NCI-H460 (cell line): ENCODE measurements at places on chromosomes 3 and 15.
A peak's percentile ranks its signal among the peaks of the same experiment; 100 is the strongest.

DNA sequence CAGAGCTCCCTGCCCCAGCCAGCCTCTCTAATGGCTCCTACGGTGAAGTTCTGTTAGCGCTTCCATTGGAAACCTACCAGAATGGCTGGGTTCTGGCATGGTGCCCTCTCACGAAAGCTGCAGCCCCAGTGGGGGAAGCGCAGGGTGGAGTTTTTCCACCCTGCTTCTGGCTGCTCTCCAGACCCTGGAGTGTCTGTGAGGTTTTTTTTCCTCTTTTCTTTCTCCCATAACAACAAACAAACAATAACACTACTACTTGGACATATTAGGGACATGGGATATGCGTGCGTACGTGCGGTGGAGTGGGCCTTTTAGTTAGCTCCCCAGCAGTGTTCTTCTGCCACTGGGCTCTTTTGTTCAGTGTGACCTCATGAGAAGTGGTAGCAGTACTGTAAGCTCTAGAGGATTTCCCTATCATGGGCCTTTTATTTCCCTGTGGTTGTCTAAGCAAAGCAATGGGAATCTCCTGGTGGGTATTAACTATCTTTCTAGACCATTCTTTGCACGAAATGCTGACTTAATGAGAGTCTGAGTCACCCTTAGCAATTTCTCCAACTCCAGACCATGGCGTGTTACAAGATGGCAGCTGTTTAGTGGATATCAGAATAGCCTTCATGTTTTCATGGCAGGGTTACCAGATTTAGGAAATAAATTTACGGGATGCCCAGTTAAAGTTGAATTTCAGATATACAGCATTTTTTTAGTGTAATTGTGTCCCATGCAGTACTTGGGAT lies 161.9 kb downstream of the FNDC3B start:
- no peak for DNase-seq

GRCh38 chr3:52121813-52122212 lies 32.4 kb downstream of the POC1A start:
- no peak for DNase-seq

DNA sequence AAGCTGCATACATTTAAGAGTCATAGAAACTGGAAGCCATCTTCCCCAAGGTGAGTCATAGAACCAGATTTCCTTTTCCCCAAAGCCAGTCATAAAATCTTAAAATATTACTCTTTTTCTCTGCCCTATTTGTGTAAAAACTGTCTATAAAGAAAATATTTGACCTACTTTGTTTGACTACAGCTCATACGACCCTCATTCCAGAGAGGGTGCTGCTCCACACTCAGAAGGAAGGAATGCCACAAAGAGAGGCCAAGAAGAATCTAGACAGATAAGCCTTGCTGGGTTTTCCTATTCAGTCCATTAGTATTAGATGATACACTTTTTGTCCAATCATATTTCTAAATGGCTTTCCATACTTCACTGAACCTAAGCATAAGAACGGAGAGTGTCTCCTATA lies 671.6 kb upstream of the SGO1 start:
- no peak for DNase-seq

DNA sequence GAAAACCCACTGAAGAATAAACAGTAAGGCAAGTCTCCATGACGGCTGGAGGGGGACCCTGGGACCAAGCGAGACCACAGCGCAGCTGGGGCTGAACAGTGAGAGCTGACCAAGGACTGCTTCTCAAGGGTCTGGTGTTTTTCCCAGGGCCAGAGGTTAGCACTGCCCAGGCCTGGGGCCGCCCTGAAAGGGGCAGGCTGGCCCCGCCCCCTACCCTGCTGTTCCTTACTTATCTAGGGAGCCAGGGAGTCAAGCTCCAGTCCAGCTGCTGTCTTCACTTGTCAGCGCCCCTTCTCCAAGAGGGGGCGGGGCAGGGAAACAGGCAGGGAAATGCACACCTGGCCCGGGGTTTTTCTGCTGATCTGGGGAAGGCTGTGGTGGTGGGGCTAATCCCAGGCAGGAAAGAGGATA lies 51.6 kb upstream of the HACD2 start:
- no peak for DNase-seq

DNA sequence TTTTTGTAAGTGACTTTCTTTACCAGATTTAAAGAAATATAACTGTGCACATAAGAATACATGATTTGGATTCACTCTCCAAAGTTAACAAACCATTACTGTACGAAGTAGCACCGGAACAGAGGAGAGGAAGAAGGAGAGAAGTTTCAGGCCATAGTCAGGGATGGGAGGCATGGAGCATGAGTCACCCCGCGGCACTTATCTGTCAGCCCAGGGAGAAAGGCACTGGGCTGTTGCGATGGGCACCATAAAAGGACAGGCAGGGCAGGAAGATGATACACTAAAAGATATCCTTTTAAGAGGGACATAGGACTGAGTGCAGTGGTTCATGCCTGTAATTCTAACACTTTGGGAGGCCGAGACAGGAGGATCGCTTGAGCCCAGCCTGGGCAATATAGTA lies 37.0 kb downstream of the TTC23 start:
- DNase-seq = peak; percentile 65

DNA sequence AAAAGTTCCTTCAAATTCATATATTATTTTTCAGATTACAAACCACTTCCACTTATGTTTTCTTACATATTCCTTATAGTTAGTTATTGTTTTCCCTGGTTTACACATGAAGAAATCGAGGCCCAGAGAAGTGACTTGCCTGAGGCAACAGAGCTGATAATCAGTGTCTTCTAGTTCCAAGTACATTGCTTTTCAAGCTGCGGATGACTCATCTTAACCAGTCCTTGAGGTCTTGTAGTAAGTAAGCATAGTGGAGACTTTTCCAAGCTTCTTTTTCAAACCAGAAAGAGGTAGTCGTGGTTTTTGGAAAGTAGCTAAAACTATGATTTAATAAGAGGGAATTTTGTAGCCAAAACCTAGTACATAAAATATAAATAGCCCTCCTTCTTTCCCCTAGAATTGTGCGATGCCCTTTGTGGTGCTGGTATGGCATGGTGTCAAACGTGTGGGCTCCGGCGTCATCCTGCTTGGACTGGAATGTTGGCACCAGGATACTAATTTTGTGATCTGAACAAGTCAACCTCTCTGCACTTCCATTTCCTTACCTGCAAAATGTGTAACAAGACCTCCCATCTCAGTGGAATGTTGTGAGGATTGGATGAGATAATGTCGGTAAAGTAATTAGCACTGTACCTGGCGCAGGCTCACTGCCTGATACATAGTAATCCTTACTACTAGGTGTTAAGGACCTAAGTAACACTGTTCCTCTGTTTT lies 19.0 kb upstream of the DLG1 start:
- peak; percentile 39 for DNase-seq

DNA sequence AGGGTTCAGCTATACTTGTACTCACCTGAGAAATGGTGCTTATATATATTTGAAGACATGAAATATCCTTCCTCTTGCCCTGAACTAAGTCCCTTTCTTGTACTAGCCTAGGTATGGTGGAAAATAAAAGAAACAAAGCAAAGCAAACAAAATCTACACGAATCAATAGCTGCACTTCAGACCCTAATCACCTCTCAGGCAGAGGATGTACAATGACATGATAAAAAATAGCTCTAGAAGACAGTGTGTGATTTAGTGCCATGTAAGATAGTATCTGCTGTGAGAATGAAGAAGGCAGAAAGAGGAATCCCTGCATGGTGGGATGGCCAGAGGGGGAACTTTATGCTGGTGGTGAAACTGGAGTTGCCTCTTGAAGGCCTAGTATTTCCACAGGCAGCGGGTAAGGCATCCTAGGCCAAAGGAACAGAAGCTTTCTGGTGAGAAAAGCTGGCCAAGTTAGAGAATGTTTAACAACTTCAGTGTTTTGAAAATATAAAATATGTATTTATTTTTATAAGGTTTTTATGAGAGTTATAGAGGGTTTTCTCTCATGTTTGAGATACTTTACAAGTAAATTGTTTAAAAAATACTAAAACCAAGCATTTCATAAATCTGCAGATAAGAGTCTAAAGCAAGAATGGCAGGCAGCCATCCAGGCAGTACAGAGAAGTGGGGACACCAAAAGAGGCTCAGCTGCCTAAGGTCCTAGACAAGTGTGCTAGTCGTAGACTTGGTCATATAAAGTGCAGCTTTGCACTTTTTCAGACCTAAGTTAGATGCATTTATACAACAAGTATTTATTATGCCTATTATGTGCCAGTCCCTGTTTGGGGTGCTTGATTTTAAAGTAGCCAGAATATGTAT lies 14.9 kb downstream of the LEKR1 start:
- no peak for DNase-seq

- DNase-seq = no peak
Measured at GRCh38 chr15:65146438-65146837, 12.8 kb upstream of the PDCD7 start.

DNA sequence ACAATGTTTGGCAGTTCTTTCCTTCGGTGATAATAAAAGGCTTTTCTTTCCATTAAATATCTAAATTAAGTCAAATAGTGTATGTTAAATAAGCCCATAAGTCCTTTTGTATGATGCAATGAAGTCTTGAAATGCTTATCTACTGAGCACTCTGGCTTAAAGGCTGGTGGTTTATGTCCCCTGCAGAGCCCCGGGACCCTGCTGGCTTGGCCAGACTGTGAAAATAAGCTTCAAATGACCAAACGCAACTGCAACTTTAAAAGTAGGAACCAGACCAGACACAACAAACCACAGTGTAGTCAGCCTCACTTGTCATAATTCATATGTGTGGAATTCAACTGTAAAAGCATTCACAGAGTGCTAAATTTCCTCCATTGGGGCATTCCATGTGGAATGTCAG lies 72.5 kb downstream of the FOXP1 start:
- DNase-seq = no peak

- no peak for DNase-seq
Measured at GRCh38 chr15:31259562-31260252, 66.9 kb upstream of the KLF13 start.

- DNase-seq = no peak
Measured at GRCh38 chr3:122004991-122005565, 17.0 kb downstream of the ILDR1 start.

- DNase-seq = no peak
Measured at GRCh38 chr3:175748087-175748730, 889.1 kb downstream of the NAALADL2 start.

DNA sequence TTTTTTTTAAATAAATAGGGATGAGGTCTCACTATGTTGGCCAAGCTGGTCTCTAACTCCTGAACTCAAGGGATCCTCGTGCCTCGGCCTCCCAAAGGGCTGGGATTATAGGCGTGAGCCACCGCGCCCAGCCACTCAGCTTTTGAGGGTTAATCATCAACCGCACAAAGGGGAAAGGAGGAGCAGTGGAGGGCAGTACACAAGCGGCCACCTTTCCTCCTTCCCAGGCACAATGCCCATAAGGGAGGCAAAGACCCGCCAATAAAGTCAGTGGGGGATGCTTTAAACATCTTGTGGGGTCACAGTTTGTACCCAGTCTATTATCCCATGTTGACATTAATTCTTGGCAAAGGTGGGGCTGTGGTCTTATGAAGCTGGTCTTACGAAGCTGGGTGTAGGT lies 32.4 kb downstream of the EHD4 start:
- DNase-seq = no peak

DNA sequence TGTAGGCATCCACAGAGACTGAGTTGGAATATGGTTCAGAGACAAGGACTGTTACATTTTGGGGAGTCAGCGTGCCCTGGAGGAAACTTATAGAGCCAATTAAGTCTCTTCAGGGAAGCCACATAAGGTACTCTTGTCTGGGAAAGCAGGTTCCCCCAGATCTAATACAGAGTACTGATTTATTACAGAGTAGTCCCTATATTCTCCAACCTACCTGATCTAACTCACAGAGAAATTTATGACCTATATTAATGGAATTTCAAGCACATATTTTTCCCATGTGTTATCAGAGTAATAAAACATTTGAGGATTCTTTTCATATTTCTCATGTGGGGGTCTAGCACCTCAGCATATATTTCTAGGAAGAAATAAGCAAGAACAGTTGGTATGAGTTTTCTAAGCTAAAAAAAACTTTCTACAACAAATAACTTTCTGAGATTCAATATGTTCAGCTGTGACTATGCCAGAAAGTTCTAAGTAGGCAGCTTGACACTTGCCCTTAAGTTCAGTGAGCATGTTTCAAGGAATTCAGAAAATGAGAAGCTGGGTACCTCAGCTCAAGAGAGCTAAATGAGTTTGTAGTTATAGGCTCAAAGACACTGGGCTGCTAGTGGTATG lies 75.3 kb upstream of the COL8A1 start:
- no peak for DNase-seq

DNA sequence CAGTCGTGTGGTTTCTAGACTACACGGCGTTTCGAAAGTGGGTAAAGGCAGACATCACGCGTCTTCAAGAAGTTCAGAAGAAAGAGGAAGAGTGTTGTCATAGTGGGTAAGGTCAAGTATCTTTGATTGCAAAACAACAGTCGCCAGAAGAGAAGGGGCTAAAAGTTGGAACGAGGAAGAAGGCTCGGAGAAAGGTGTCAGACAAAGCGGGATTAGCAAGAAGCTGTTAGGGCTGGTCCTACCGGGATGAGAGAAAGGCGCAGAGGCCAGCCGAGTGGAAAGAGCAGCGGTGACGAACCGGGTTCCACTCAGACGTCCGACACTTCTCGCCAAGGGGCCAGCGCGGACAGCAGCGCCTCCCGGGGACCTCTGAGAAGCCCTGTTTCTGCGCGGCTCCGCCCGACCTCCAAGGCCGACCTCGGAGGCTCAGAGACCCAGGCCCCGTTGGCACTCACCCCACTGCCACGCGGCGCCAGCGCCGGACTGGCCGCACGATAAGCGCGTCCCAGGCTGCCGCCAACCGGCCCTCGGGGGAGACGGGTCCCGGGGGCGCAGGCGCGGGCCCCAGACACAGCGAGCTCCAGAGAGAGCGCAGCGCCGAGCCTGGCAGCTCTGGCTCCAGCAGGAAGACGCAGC lies 436 bp downstream of the ADPGK start:
- no peak for DNase-seq

GRCh38 chr3:132290833-132291232 lies 26.4 kb upstream of the ACP3 start:
- peak; percentile 50 for DNase-seq

DNA sequence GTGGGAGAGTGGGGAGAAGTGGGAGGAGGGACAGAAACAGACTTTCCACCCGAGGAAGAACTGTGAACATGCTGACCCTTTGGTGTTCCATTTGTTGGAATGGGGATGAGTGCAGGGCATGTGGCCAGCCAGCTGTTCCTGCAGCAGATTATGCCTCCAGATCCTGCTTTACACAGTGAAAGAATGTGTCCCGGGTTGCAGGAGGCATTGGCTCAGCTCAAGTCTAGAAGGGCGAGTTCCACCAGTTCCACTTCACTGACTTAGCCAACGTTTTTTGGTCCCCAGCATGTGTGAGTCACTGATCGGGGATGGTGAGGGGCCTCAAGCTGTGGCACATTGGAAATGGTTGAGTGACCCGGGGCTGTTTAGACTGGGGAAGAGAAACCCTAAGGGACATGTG lies 307.0 kb upstream of the ROPN1 start:
- no peak for DNase-seq
